RKO (cell line): ENCODE measurements at places on chromosomes 3 and 15.

DNA sequence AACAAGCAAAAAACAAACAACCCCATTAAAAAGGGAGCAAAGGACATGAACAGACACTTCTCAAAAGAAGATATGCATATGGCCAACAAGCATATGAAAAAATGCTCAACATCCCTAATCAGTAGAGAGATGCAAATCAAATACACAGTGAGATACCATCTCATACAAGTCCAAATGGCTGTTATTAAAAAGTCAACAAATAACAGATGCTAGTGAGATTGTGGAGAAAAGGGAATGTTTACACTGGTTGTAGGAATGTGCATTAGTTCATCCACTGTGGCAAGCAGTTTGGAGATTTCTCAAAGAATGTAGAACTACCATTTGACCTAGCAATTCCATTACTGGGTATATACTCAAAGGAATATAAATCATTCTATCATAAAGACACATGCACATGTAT, 44.5 kb downstream of the RIOX2 start:
- DNase-seq = no peak

GRCh38 chr15:38070778-38071177, 136.3 kb downstream of the TMCO5A start:
- no peak for DNase-seq

GRCh38 chr3:80771085-80771484, 990.4 kb downstream of the GBE1 start:
- DNase-seq = no peak

GRCh38 chr15:67884514-67885174, 44.8 kb upstream of the RNU6-1 start:
- DNase-seq = peak; percentile 34

- DNase-seq = no peak
These were observed 34.9 kb downstream of the VIPR1 start for GRCh38 chr3:42537350-42537749.

- no peak for DNase-seq
These were observed 725.2 kb upstream of the GOLIM4 start for GRCh38 chr3:168820810-168821415.

- no peak for DNase-seq
These were observed 27.6 kb downstream of the ARPP21 start for GRCh38 chr3:35666888-35667287.

DNA sequence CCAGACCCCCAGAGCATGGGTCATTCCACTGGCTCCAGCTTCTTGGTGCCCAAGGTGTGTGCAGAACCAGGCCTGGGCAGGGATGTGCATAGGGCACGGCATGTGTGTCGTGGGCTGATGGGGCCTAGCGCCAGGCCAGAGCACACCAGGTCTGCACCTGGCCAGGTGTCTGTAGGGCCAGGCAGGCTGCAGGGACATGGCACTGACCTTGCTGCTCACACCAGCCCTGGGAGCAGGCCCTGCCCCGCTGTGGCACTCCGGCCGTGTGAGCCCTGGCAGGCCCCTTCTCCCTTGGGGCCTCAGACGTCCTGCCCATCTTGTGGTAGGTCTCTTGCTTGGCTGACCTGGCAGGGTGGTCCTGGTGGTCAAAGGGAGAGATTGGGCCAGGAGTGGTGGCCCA, 84.3 kb upstream of the RPL32 start:
- no peak for DNase-seq

- no peak for DNase-seq
These were observed 69.4 kb downstream of the CPN2 start for GRCh38 chr3:194281766-194282165.

DNA sequence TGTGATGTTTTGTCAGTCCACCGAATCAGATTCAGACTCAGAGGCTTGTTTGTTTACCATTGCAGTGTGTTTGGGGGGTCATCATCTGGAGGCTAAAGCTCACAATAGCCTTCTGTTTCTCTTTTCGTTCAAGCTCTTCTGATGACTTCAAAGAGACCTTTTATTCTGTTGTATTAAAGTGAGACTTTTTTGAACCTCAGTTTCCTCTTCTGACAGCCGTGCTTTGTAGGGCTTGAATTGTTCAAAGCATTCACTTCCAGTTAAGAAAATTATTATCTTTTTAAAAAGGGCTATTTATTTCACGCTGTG, 1.3 kb downstream of the PXK start:
- DNase-seq = no peak

- no peak for DNase-seq
These were observed 26.5 kb downstream of the DAPK2 start for GRCh38 chr15:64019764-64020163.

DNA sequence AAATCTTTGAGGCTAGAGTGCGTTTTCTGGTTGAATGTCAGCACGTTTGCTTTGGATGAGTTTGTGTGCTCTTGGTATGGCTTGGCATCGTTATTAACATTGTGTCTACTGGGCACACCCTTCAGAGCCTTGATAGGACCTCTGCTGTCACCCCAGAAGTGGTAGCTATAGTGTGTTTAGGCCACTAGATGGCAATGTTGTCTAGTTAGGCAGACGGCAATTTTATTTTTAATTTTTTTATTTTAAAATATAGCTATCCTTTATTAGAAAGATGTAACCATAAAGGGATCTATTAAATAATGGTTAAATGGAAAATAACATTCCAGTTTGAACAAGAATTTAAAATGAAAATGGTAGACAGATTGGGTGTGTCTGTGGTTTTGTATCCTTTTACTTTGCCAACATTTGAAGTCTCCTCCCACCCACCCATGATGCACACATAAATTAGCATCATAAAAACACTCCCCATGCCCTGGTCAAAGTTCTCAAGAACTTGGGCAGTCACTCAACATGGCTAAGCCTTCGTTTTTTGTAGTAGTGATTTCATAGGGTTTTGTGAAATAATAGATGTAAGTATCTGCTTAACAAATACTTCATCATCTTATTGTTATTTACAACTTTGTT, 200.7 kb downstream of the KCNH8 start:
- DNase-seq = peak; percentile 50

DNA sequence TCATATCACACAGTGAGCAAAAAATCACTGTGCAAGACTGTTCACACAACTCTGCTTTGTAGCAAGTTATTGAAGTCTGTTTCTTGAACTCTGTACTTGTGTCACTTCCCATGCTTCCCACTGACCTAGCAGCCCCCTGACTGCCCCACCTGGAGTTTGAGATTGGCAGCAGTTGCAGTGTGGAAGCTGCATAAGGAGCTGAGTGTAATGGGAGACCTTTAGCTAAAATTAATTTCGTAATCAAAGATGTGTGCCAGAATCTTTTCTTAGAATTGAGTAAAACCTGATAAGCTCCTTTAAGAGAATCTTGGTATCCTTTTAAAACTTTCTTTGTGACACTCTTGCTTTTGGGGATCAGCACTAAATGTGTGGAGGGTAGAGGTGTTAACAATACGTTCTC, 42.8 kb downstream of the NKIRAS1 start:
- no peak for DNase-seq
